Activated T-cell treated with anti-CD3 and anti-CD28 coated beads, Interleukin-2, amount 50 U/mL, for 48 hours (primary cell): ENCODE measurements at places on chromosomes 11 and 22.

GRCh38 chr11:85939099-85940015 lies 84.2 kb downstream of the CCDC83 start:
- no peak for DNase-seq

DNA sequence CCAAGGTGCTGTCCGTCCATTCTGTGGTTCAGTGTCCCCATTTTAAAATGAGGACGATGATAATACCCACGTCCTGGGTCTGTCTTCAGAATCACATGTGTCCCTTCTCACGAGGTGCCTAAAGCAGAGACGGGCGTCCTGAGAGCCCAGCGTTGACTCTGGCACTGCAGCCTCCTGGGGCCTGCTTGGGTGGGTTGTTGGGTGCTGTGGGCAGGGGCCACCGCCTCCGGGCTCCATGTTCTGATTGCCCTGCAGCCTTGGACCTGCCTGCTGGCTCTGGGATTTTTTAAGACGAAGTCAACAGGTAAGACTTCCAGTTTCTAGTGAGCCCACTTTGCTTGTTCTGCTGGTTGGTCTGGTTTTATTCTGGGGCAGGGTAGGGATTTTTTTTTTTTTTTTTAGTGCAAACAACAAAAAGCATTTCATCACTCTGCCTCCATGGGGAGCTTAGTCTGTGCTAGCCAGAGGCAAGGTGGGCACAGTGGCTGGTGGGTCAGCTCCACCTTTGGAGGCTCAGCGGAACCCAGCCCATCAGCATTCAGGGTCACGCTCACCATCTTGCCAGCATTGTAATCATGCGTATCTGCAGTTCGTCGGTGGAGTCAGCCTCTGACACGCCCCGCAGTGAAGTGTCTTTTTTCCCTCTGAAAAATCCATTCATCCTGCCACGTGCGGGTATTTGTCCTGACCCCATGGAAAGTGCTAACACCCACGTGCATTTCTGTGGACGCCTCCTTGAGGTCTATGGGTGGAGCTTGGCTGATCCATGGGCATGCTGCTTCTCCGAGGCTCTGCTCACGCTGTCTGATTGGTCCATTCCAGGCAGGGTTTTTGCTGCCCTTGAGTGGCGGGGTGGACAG lies 28.3 kb downstream of the NADSYN1 start:
- no peak for DNase-seq

DNA sequence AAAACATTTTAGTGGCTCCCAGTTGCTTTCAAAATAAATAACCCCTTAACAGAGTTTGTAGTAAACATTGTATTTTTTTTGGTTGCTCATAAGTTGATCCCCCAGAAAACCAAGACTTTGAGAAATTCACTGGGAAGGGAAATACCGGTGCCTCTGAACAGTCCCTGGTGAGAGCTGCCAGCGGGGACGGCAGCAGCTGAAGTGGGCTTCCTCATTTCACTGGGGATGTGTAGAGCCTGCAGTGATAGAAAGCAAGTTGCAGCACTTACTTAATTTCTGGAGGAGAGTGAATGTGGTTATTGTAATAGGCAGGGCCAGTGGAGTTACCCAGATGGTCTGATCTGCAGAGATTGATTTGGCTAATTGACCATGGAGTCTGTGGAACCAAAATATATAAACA lies 18.6 kb upstream of the MCHR1 start:
- no peak for DNase-seq

GRCh38 chr11:130625578-130626306 lies 177.3 kb downstream of the ADAMTS15 start:
- no peak for DNase-seq

DNA sequence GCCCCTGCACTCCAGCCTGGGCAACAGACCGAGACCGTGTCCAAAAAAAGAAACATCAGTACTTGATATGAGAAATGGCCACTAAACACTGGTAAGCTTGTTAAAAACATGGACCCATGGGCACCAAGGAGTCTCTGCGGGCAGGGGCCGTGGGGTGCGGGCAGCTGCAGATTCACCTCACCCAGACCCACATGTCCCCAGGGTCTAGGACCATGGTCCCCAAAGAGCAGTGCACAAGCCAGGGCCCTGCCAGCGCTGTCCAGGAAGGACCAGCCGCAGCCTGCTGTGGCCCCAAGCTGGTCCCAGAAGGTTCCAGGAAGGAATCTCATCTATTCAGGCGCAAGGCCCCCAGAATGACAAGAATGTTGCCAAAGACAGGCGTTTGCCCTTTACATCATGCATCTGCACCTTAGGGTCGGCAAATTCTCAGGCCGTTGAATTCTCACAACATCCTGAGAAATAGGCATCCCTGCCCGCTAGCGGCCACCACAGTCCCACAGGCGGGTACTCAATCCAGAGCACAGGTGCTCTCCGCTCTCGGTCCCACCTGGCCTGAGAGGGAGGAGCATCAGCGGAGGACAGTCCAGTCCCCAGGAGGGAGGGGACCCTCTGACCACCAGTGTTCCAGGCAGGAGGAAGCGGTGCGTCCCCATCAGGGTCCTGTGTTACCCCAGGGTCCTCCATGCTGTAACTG lies 9.5 kb downstream of the YPEL1 start:
- DNase-seq, result no peak
